ENCODE measurements at places on chromosomes 7 and 10.

GRCh38 chr10:121999301-121999700, 10.3 kb downstream of the TACC2 start:
- DNase-seq: no peak

- no peak for DNase-seq
Measured at GRCh38 chr10:7507887-7508726, 97.3 kb upstream of the SFMBT2 start.

- peak; percentile 57 for DNase-seq
Measured at GRCh38 chr7:70856901-70857630, 274.9 kb upstream of the GALNT17 start.

- DNase-seq: no peak
Measured at GRCh38 chr7:139738101-139738489, 39.7 kb downstream of the HIPK2 start.

GRCh38 chr7:63899691-63900393, 98.8 kb upstream of the ZNF722 start:
- peak; percentile 93 for DNase-seq

DNA sequence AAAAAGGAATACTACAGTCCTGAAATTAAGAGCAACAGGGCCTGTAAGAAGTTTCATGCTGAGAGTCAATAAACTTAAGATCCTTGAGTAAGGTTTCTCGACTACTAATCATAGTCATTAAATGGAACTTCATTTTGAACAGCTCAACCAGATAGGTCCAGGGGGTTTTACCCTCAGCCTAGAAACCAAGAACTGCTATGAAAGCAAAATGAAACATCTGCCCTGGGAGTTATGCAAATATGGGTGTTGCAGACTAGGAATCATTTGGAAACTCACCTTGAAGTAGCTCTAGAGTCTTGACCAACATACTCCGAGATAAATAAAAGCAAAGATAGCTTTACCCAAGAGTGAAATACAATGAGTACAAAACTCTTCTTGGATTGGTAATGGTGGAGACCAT, 128.0 kb downstream of the HGF start:
- no peak for DNase-seq

DNA sequence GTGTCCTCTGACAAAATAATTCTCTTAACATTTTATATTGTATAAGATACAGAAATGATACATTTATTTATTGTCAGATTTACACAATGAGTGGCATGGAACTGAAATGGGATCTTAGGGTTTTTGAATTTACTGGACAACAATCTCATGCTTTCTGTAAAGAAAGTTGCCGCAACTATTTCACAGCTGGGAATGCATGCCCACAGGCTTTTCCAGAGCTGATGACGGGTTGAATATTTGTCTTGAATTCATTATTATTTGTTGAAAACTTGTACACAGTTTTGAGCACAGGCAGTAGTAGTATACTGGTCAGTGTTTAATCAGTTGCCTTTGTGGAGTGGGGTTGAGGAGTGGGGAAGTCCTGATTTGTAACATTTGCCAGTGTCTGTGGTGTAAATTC, 20.5 kb upstream of the MRC1 start:
- no peak for DNase-seq

- no peak for DNase-seq
Measured at GRCh38 chr10:96638696-96639095, 51.9 kb upstream of the TM9SF3 start.
